Stimulated activated CD4-positive, alpha-beta T cell treated with anti-CD3 and anti-CD28 coated beads, Interleukin-15, amount 100 ng/mL, for 1 hour (primary cell): ENCODE measurements at places on chromosomes 5 and 9.
A peak's percentile ranks its signal among the peaks of the same experiment; 100 is the strongest.

GRCh38 chr5:1500411-1501091 is 23.2 kb downstream of the LPCAT1 start:
- DNase-seq = no peak

DNA sequence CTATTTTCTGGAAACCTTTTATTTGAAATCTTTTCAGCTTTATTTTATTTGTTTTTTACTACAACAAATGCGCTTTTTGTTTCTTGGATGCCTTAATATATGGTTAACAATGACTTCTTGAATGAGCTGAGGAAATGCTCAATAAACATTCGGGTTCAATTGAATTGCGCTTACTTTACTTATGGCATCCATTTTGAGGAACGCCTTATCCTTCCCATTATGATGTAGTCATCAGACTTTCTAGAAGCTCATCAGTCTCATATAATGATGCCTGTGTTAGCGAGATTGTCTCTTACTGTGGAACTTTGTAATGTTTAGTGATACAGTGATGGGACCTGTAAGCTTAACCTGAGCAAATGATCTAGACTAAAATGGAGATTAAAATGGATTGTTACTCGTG is 916 bp downstream of the SHLD3 start:
- DNase-seq = no peak

- no peak for DNase-seq
Observed at GRCh38 chr5:32778403-32778802, 67.3 kb downstream of the NPR3 start.

- DNase-seq = no peak
Observed at GRCh38 chr5:410911-411517, 32.0 kb upstream of the EXOC3 start.

- no peak for DNase-seq
Observed at GRCh38 chr5:130939059-130939458, 226.0 kb downstream of the HINT1 start.

GRCh38 chr9:27572566-27572917 is 739 bp downstream of the C9orf72 start:
- peak; percentile 19 for DNase-seq

DNA sequence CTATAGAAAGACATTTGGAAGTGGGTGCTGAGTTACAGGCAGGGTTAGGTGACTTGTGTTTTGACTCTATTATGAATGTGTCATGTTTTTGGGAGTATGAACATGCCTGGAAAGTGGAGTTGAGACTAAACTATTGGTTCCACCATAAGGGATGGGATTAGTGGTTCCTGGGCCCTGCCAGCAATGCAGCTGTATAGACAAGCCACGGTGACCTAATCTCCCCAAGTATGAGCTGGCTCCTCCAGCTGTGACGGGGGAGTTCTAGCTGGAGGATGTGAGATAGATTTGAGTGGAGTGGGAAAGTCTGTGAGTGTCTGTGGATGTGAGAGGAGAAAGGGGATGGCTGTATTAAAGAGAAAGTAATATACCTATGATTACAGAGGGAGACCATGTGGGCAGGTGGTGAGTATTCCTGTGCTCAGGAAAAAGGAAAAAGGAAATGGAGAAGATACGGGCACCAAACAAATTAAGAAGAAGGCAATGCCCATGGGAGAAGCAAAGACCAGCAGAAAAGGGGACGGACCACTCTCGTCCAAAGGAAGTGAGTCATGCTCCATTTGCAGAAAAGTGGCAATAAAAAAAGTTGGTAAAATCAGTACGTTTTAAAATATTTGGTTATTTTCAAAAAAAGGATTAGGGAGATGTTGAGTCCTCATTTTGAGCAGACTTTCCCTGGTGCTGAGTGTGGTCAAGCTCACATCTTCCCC is 48.3 kb upstream of the ICE1 start:
- DNase-seq = no peak

DNA sequence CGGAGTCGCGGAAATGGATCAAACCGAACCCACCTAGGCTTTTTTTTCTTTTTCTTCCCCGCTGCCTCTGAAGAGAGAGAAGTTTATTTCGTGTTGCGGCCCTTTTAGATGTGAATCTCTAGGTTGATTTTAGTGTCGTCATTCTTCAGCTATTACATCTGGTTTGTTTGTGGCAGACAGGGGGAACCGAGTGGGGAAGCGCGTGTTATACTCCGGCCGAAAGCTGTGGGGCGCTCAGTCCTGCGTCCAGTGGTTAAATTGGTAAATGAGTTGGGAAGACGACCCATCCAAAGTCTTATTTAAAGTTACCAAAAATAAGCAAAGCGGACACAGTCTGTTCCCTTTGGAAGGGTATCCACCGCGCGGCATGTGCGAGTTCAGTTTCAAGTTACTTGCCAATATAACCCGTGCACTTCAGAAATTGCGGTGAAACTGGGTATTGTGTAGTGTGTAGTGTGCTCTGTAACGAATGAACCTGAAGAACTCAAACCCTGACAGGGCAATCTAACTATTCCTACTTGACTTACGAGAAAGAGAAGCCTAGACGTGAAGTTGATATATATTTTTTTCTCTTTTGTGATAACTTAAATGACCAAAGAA is 1.3 kb downstream of the MAN2A1 start:
- DNase-seq = peak; percentile 12

DNA sequence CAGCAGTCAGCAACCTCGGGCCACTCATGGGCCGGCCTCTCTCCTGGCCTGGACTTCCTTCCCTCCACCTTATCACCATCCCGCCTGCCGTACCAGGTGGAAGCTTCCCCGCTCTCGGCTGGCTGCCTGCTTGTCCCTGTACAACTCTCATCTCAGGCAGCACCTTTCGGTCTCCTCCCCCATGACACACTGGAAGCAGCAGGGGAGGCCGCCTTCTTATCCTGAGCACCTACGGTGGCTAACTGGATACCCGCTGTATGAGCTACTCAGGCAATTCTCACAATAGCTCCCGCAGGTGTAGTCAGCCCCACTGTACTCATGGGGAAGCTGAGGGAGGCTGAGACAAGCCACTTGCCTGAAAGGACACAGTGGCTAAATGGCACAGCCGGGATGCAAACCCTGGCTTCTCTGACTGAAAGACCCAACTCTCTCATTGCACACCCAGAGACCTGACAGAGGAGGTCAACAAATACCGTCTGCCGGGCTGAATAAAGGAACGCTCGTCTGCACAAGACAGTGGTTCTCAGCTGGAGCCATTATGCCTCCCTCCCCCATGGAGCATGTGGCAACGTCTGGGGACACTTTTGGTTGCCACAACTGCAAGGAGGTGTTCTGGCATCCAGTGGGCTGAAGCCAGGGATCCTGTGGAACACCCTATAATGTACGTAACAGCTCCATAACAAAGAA is 9.6 kb downstream of the STK10 start:
- no peak for DNase-seq

GRCh38 chr5:128498844-128499455 is 39.1 kb downstream of the FBN2 start:
- no peak for DNase-seq

GRCh38 chr9:128092199-128092977 is 24.4 kb downstream of the SLC25A25 start:
- DNase-seq = no peak

GRCh38 chr5:40409601-40410000 is 270.1 kb upstream of the PTGER4 start:
- no peak for DNase-seq

GRCh38 chr9:69583645-69584234 is 88.4 kb downstream of the APBA1 start:
- DNase-seq = no peak

DNA sequence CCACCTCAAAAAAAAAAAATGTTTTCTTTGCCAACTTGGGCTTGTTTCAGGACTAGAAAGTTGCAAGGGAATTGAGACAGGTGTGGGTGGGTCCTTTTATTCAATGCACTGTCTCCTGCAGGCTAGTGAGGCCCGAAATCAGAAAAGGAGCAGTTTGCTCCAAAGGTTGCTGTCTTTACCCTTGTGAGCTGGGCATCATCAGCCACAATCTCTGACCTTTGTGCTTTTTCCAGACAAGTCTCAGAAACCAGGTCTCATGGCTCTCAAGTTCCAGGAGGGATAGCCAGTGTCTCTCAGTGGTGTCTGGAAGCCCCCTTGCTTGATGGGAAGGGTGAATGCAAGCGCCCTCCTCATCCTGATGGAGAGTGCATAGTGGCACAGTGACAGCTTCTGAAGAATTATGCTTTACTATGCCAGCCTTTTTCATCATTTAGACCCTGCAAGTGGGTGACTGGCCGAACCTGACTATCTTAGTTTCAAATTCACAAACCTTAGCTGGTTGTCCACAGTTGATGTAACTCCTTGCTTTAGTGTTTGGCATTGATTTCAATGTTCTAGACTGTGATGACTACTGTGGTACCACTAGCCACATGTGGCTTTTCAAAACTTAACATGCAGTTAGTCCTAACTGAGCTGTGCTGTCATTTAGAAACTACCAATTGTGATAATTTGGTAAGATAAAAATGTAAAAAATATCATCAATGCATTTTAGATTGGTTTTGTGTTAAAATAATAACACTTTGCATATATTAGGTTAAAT is 468.6 kb downstream of the GADD45G start:
- DNase-seq = no peak

GRCh38 chr5:146249801-146250200 is 46.4 kb downstream of the RBM27 start:
- DNase-seq = no peak

DNA sequence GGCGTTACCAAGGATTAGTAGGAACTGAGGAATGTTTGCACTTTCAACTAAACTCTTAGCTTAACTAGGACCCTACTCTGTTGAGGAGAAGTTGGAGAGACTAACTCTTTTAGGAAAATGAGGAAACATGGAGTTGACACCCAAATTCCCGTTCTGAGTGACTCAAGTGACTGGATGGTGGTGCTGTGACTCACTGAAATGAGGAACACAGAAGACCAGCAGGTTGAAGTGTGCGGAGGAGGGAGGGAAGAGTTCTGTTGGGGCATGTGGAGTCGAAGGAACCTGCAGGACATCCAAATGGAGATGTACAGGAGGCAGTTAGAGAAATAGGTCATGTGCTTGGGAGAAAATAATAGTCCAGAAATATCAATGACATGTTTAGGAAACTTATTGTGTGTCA is 8.2 kb downstream of the HEXB start:
- DNase-seq = no peak

DNA sequence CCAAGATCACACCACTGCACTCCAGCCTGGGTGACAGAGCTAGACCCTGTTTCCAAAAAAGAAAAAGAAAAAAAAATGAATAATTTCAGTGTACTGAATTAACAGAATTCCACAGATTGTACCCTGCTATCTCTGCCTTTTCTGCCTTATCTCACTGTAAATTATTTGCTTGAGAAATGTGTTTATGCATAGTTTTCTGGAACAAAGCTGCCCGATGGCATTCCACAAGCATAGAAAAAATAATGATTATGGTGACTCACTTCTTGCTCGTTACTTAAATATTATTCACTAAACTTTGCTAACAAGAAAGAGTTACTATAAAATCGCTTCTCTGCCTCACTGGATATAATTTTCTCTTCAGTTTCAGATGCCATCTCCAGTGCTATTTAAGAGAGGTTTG is 88.7 kb upstream of the FAM169A start:
- no peak for DNase-seq

GRCh38 chr9:111099199-111100008 is 61.1 kb upstream of the LPAR1 start:
- DNase-seq = no peak

DNA sequence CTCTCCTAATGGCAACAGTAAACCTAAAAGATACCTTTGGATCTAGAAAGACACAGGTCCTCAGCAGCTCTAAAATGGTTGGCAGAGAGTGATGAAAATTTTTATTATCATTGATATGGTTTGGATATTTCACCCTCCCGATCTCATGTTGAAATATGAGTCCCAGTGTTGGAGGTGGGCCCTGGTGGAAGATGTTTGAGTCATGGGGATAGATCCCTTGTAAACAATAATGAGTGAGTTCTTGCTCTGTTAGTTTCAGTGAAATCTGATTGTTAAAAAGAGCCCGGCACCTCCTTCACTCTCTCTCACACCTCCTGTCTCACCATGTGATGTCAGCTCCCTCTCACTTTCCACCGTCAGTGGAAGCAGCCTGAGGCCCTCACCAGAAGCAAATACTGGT is 117.7 kb downstream of the FRMD3 start:
- no peak for DNase-seq

DNA sequence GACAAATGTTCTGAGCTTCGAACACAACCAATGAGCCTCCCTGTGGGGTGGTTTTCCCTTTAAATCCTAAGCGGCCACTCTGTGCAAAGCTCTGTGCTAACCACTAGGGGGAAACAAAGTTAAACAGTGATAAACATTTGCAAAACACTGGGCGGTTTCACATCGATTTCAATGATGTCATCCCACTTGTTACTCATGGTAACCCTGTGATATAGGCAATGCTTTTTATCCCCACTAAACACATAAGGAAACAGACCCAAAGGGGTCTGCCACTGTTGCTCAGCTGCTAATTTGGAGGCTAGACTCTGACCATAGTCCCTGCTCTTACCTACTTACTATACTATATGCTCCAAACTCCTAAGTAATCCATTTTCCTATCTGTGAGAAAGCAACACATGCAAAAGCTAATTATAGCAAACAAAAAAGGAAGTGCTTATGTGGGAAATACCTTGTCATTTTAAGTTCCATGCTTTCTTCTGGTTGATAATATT is 57.3 kb downstream of the PTPN3 start:
- no peak for DNase-seq
